Muscle of leg (tissue), 16 donors: ENCODE measurements at places on chromosomes 6 and 20. TPM values are rescaled to one million over a fixed set of nuclear protein-coding genes. Genes with fewer than 3 reads are reported as not detected.
A peak's percentile ranks its signal among the peaks of the same experiment; 100 is the strongest.

- no peak for DNase-seq
Measured at GRCh38 chr20:58633161-58634053, 17.7 kb upstream of the STX16 start.

- DNase-seq, result no peak
Measured at GRCh38 chr6:114559419-114559818, 216.6 kb upstream of the HS3ST5 start.

DNA sequence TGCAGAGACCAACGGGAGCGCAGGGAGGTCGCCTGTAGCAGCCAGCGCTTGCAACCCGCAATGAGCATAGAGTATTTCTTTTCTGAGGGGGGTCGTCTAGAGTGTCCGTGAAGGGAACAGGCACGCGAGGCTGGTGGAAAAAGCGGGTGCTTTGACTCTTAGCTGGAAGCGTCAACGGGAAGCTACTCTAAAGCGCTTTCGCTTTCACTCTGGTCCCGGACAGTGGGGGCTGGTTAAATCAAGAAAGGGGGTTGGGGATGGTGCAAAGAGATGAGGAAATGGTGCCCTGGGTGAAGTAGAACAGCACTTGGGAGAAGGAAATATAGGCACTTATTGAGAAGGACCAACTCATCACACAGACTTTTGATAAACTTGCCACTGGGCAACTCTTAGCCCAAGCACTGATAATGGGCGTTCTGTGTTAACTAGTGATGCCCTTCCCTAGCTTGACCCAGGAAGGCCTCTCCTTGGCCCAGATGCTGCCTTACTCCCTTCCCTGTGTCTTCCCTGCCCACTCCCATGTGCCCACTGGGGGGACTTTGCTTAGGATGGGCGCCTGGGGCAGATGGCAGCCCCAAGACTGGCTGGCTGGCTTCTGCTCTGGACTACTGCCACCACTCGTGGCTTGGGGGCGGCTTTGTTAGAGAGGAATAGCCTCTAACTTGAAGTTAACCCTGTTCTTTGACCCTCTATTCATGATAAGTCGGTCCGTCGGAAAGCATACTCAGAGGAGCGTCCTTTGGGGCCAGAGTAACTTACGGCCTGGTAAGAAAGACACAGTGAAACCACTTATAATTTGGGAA is 585 bp downstream of the PSMB9 start:
- peak; percentile 69 for DNase-seq

GRCh38 chr6:109009236-109009961 is 85.2 kb downstream of the SESN1 start:
- DNase-seq, result peak; percentile 97

DNA sequence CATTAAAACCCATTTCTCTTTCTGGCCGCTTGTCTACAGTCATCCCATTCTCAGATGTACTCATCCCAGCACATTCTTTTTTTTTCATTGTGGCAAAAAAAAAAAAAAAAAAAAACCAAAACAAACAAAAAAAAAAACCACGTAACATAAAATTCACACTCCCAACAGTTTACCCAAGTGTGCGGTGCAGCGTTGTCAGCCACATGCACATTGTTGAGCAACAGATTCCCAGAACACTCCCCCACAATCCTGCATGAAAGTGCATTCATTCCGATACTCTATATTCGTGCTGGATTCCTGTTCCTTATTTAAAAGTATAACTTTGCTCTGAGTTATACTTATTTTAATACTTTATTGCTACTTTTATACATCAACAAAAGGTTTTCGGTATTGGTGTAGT is 96.0 kb downstream of the SASH1 start:
- DNase-seq, result no peak

- DNase-seq, result no peak
Measured at GRCh38 chr20:37229357-37229756, 32.3 kb downstream of the GHRH start.

GRCh38 chr6:111686249-111686931 is 80.7 kb upstream of the TRAF3IP2 start:
- no peak for DNase-seq

DNA sequence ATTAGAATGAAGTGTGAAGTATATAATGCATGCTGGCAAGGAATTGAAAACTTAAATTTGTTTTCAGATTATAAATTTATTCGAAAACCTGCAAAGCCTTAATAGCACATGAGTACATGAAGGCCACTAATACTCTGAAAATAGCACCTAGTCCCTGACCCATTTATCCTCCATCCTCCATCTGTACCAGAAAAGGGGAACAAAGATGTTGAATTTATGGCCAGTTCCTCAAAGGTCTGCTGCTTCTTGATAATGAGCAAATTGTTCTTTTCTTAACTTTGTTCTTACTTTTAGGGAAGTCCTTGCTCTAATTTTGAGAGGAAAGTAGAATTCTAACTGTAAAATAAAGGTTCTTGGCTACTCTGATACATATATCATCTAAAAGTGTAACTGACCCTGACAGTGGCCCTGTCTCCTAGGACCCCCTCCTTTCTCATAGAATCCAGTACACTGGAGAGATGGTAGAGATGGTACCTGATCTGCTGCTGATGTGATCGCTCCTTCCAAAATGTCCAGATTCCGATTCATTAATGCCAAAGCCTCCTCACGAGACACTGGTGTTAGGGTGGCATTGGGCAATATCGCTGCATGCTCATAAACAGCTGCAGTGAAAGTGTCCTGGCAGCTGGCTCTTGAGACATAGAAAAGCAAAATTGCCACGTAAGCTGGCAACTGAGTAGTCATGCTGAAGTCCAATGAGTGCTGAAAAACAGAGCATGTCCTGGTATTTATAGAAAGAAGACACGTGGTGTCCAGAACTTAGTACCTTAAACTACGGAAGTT is at the start of gene VNN1:
Gene VNN1 (minus strand): TSS at position 704 of the 783 bp plus-strand sequence. CDS start 20 bp downstream, at position 684.
- peak; percentile 73 for DNase-seq

DNA sequence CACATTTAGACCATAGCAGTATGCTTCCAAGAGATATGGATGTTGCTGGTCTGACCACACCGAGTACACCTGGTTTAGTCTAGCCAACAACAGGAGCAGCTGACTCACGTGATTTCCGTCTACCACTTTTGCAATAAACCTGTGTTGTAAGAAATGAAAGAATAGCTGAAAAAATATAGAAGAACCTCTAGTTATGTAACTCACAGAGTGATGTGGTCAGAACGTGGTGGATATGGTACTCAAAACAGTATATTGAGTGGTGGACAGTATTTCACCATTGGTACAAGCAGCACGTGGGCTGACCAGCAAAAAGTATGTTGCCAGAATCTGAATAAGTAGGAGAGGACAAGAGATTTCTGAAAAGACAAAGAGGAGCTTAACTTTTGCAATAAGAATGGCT is 226.9 kb downstream of the TBC1D7 start:
- no peak for DNase-seq

DNA sequence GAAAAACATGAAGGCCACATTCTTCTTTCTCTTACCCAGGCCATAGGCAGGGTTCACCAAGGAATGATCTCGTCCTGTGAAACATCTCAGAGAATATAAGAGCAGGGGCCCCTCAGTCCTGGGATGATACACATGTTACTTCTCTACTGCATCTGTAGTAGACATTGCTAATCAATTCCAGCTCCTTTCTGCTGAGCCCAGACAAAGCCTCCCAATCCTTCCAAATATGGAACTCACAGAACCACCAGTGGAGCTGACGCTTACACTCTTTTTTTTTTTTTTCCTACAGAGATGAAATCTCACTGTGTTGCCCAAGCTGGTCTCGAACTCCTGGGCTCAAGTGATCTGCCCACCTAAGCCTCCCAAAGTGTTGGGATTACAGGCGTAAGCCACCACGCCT is 9.1 kb downstream of the SNTA1 start:
- DNase-seq, result no peak

- no peak for DNase-seq
Measured at GRCh38 chr20:58184984-58185383, 43.5 kb downstream of the ANKRD60 start.

DNA sequence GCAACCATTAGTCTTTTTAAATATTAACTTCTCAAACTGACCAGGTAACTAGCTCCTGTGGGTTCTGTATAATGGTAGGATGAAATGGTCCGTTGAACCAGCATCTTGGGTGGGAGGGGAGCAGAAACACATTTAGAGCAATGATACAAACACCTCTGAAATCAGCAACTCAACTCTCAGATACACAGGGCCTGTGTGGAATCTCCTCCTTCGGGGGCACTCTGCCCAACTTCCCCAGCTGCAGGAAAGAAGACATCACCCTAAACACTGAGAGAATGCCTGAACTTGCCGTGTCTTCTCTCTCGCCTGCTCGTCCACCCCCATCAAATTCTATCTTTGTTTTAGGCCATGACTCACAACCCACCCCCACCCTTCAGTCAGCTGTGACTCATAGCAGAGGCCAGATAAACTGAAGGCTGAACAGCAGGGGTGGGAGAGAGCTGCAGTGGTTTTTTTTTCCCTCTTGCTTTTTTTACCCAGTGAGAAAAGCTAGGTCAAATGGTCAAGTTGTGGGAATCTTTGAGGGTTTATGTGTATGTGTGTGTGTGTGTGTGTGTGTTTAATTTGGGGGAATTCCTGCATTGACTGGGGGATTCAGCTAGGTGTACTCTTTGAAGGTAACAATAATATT is 593.4 kb upstream of the JAG1 start:
- peak; percentile 84 for DNase-seq

GRCh38 chr20:35465976-35466375 is 10.6 kb downstream of the CEP250 start:
- peak; percentile 92 for DNase-seq

- DNase-seq, result no peak
Measured at GRCh38 chr6:46528961-46529750, 37.9 kb upstream of the RCAN2 start.

DNA sequence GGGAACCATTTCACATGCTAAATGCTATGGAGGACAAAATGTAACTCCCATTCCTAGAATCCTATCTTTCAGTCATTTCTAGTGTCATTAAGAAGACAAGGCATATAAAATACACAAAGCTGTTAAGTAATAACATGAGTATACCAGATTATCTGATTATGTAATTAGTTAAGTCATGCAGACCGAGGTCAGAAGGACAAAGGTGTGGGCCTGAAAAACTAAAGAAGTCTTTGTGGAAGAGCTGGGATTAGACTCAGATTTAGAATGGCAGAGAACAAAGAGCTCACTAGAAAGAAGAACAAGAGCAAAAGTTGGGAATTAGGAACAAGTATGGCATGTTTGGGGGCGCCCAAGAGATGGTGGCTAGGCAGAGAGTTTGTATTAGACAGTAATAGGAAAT is 37.0 kb downstream of the EFHC1 start:
- DNase-seq, result no peak

- DNase-seq, result no peak
Measured at GRCh38 chr20:22824077-22824476, 211.0 kb upstream of the SSTR4 start.

The OOEP gene
- total RNA-seq, result not detected

The COL11A2 gene
- total RNA-seq, result 172 TPM

The PRL gene
- total RNA-seq, result 0.13 TPM
